GM23338 (cell line): ENCODE measurements at places on chromosomes 3 and 15.

- no peak for DNase-seq
Measured at GRCh38 chr3:72889310-72890165, 1.7 kb downstream of the GXYLT2 start.

- DNase-seq = no peak
Measured at GRCh38 chr3:110026421-110026820, 689.1 kb upstream of the DPPA4 start.

- no peak for DNase-seq
Measured at GRCh38 chr3:61357902-61358301, 106.7 kb upstream of the FHIT start.

GRCh38 chr3:57007521-57008460 lies 52.7 kb upstream of the SPATA12 start:
- DNase-seq = peak; percentile 28

DNA sequence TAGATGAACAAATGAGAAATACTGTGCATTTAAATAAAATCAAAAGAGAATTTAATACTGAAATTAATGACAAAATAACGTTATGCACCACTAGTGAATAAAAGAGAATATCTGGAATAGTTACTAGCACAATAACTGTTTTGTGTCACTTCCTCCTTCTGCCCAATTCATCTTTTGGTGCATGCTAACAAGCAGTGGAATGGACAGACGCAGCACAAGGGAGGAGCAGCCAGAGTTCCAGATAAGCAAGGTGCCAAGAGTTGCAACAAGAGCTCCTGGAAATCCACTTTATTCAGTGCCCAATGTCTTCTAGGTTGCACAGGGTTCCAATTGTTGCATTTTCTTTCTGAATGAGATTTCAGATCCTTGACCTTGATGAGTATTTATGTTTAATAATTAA lies 66.5 kb upstream of the PLXND1 start:
- DNase-seq = no peak

DNA sequence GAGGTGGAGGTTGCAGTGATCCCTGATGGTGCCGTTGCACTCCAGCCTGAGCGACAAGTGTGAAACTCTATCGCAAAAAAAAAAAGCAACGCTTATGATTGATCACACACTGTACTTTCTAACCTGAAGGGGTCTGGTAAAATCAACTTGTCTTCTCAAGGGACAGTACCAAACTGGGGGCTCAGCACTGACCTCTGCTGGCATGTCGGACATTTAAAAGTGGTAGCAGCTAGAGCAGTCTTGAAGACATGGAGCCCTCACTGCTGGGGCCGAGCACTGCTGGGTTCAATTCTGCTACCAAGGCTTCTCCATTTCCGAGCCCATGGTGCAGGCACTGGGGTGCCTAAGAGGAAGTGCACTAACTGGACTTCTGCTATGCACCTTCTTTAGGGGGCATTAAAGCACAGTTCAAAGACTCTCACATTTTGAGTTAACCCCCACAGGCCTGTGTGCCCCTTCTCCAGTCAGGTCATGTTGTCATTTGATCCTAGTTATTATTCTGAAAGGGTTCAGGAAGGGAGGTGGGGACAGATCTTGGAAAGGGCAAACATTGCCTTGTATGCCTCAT lies 26.4 kb upstream of the LAMP3 start:
- DNase-seq = peak; percentile 78

- no peak for DNase-seq
Measured at GRCh38 chr3:106380232-106380631, 511.4 kb upstream of the CBLB start.
